ENCODE measurements at places on chromosomes 5 and 9.

DNA sequence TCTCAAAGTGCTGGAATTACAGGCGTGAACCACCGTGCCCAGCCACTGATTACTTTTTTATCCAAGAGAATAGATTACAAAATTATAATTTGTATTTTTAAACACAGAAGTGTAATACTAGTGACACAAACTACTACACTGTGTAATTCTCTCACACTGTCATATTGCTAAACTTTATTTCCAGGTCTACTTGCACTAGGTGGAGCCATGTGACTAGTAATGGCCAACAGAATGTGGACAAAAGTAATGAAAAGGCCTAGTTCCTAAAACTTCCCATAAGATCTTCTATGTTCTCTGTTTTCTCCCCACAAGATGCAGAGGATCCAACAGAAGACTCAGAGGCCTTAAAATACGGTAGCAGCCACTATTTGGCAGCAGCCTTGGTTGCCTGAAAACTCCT is 27.3 kb downstream of the NADK2 start:
- no peak for DNase-seq

DNA sequence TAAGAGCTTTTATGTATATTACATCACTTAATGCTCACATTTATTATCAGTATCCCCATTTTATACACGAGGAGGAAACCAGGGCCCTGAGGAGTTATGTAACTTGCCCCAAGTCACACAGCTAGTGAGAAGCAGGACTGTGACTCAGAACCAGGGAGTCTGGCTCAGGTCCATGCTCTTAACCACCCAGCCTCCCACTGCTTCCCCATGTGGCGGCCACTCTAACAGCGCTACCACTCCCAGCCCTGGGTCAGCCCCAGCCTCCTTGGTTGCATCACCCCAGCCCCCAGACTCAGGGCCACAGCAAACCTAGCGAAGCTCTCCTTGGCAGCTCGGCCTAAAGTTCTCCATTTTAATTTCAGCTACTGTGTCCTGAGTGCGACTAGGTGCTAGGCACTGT is 159.1 kb downstream of the PAX5 start:
- no peak for DNase-seq

DNA sequence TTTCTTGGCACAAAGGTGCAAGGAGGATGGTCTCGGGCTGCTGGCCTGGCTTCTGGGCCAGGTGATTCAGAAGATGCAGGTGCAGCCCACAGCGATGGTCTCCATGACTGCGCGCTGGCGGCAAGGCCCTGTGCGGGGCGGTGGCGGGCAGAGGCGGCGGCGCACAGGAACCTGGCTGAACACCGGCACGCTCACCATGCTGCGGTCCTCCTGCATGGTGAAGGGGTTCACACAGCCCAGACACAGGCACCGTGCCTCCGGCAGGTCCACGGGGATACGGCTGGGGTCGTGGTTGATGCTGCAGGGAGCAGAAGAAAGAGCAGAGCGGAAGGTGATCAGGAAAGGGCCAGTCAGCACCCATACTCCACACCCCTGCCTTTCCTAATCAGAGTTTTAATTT is 4.8 kb downstream of the IL17B start:
- DNase-seq: no peak

DNA sequence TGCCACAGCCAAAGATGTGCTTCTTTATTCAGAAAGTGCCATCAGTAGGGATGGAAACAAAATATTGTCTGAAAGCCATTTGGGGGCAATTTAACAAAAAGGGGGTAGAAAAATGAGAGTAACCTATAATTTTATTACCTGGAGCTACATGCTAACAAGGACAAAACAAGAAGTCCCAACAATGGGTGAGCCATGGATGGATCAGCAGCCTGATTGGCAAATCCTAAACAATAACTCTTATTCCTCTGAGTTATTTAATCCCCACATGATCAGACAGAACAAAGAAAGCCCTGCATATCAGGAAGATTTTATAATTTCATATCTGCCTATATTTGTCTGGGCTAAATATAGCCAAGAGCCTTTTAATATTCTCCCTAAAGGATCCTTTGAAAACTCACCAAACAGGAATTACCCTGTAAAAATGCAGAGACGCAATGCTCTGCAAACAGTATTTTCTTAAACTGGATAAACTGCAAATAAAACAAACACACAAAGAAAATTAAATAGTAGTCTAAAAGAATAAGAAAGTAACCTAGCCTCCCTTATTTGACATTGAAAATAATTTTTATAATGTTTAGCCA is 483.4 kb downstream of the ZNF608 start:
- no peak for DNase-seq

DNA sequence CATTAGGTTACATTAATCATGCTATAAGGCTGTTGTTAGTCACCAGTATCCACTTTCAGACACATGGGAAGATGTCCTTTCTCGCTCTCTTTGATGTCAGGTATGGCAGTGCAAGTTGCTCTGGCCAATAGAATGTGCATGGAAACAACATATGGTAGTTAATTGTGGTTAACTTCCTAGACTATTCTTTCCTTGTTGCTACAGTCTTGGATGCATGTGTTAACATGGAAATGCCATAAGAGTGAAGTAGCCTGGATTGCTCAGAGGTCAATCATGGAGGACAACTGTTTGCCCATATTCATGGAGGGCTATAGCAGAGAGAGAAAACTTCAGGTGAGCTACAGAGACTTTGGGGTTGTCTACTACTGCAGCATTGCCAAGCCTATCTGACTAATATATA is 245.8 kb upstream of the GAS1 start:
- DNase-seq: no peak

DNA sequence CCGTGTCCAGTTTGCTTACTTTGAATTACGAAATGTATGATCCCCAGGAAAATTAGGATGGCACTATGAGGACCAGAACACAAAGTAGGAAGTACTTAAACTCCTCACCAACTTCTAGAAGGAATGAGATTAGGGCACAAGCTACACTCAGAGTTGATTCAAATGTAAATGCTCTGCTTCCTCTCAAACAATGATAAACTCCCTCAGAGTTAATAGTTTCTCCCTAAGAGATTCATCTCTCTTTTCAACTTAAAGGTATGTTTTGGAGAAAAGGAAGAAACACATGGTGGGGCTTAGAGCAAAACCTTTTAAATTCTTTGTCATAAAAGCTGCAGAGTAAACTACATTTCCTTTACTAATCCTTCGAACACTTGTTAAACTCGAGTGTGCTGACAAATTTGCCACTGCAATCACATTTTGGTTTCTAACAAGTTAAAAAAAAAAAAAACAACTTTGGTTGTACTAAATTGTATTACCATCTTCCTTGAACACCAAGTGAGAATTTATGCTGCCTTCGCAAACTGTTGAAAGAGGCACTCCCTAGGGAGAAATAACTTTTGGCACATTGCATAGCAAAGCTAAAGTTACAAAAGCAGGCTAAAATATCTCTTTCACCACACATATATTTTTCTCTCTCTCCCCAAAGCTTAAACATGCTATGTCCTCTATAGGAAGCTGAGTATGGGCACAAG is 66.6 kb downstream of the DENND1A start:
- no peak for DNase-seq

Measured in GM12892 (cell line).